ENCODE measurements at places on chromosomes 6 and 20.

- peak; percentile 50 for DNase-seq
Observed at GRCh38 chr20:51624157-51624731, 81.7 kb upstream of the NFATC2 start.

DNA sequence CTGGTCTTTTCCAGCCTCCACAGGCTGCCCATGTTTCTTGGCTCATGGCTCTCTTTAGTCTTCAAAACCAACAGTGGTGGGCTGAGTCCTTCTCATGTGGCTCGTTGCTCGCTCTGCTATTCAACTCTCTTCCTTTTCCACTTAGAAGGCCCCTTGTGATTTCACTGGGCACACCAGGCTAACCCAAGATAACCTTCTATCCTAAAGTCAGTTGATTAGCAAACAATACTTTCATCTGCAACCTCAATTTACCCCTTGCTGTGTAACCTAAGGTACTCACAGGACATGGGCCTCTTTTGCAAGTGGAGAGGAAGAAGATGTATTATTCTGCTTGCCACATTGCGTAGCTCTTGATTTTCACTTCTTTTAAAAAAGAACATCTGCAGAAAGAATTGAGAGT lies 79.6 kb downstream of the UTRN start:
- DNase-seq, result no peak

GRCh38 chr6:140039364-140039763 lies 664.9 kb upstream of the CITED2 start:
- DNase-seq, result no peak

GRCh38 chr6:20473518-20473917 lies 60.7 kb upstream of the CDKAL1 start:
- DNase-seq, result no peak

GRCh38 chr6:12228447-12229146 lies 61.6 kb upstream of the EDN1 start:
- no peak for DNase-seq

- DNase-seq, result no peak
Observed at GRCh38 chr6:37480951-37481534, 18.6 kb downstream of the CCDC167 start.

GRCh38 chr6:150640556-150641209 lies 41.0 kb downstream of the PLEKHG1 start:
- no peak for DNase-seq

GRCh38 chr6:31702405-31702818 lies 712 bp downstream of the ABHD16A start:
- DNase-seq, result no peak

DNA sequence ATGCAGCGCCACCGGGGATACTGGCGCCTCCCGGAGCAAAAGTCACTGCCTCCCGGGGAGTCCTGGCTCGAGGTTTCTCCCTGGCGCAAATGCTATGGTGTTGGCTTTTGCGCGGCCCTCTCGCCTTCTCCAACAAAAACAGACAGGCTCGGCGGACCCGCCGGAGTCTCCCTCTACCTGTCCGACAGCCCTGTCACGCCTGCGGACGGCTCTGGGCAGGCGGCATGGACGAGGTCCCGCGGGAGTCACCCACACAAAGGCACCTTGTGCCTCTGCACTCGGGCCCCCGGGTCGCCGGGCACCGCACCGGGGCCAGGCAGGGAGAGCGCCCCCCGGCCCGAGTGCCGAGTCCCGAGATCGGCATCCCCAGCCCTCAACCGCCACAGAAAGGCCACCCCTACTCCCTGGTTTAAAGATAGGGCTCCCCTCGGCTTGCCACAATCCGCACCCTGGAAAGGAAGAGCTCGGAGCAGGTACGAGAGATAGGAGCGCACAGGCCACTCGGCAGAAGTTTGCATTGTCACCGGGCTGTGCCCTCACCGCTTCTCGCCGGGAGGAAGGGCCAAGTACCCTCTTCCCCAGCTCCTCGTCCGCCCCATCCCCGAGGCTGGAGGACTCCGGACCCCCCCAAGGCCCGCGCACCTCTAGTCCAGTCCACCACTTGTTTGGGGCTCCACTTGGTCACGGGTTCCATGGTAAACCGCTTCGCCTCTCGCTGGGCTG lies 903 bp downstream of the CNKSR3 start:
- DNase-seq, result no peak

DNA sequence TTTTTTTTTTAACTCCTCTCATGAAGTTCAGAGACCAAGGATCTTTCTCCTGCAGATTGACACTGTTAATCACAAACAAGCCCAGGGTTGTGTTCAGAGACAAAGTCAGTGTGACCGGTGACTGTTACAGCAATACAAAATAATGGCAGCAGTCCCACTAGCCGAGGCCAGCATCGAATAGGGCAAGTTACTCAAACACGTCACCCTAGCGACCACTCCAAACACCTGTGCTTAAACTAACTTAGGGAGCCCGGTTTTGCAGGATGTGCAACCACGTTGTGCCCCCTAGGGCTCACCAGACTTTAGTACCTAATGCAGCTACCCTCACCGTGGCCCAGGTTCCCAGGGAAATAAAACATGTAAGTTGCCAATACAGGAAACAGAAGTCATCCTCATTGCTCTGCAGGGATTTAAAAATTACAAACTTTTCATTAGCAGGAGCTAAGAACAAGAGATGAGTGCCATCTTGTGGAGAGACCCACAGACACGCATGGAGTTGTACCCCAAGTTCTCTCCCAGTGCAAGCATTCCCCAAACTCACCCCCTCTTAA lies 38.1 kb downstream of the FAM50B start:
- DNase-seq, result no peak

DNA sequence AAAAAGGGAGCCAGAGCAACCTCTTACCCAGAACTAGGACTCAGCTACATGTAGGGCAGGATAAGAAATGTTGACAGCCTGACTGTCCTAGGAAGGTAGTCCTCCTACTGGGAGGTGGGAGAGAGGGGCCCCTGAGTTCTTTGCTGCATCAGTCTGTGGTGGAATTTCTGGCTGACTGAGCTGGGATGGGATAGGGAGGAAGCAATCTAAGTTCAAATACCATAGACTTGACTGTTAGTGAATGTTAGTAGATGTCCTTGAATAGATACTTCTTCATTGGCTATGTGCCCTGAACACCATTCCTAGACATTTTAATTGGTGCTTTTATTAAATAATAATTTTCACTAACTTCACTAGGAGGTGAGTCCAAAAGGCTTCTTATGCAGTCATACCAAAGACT lies 1343.6 kb upstream of the CITED2 start:
- DNase-seq, result no peak

DNA sequence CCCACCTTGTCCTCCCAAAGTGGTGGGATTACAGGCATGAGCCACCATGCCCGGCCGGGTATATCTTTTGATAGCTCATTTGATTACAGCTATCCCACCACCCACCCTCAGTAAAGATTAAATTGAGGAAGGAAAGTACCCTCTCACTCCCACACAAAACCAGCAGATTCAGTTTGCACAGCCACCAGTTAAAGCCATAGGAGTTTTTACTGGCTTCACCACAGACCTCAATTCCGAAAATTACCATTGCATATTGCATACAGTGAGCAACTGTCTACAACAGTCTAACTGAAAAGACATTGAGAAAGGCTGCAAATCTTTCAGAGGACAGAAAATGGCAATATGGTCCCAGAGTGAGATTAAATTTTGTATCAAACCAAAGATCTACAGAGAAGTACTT lies 34.9 kb downstream of the ESF1 start:
- DNase-seq, result no peak

- no peak for DNase-seq
Observed at GRCh38 chr6:139965393-139965792, 590.9 kb upstream of the CITED2 start.

- no peak for DNase-seq
Observed at GRCh38 chr6:91317247-91317835, 730.5 kb upstream of the MAP3K7 start.

DNA sequence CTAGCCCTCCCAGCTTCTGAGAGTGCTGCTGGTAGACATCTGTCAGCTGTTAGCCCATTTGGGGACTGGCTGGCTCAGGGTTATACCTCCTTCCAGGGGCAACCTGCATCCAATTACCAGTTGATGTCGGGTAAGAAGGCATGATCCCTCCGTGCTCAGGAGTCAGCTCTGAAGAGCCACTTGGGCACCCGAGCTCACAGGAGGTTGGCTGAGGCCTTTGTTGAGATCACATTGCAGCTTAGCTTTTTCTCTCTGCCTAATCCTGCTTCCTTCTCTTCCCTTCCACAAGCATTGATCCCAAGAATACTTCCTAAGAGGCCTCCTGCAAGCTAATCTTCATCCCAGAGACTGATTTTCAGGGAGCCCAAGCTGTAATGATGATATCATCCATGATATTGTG lies 35.5 kb downstream of the SCP2D1 start:
- DNase-seq, result no peak

GRCh38 chr6:50927800-50928199 lies 109.1 kb downstream of the TFAP2B start:
- DNase-seq, result no peak

DNA sequence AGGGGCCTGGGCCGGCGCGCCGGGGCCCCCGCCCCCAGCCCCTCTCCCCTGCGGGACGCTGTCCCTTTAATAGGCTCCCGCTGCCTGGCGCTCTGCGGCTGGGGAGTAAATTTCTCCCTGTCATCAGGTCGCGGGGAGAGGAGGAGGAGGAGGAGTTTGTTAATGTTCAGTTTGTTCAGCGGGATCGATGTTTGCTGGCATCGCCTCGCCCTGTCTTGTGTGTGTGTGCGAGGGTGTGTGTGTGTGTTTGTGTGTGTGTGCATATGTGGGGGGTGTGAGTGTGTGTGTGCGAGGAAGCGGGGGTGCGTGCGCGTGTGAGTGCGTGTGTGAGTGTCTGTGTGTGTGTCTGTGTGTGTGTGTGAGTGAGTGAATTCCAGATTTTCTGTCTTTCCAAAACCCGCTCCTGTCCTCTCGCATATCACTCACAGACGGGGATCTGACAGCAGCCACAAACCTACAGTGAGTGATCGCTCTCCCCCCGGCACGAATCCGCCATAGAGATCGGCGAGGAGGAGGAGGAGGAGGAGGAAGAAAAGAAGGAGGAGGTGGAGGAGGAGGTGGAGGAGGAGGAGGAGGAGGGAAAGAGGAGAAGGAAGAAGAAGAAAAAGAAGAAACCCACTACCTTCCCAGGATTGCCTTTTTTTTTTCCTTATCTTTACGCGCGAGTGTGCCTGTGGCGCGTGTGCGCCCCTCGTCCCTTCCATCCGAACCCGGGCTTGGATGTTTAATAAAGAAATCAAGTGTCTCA lies at the start of gene TSHZ2:
TSHZ2 (plus strand) TSS at position 169 of the 748 bp plus-strand sequence. CDS start 936 bp downstream, outside the sequence.
- peak; percentile 17 for DNase-seq

DNA sequence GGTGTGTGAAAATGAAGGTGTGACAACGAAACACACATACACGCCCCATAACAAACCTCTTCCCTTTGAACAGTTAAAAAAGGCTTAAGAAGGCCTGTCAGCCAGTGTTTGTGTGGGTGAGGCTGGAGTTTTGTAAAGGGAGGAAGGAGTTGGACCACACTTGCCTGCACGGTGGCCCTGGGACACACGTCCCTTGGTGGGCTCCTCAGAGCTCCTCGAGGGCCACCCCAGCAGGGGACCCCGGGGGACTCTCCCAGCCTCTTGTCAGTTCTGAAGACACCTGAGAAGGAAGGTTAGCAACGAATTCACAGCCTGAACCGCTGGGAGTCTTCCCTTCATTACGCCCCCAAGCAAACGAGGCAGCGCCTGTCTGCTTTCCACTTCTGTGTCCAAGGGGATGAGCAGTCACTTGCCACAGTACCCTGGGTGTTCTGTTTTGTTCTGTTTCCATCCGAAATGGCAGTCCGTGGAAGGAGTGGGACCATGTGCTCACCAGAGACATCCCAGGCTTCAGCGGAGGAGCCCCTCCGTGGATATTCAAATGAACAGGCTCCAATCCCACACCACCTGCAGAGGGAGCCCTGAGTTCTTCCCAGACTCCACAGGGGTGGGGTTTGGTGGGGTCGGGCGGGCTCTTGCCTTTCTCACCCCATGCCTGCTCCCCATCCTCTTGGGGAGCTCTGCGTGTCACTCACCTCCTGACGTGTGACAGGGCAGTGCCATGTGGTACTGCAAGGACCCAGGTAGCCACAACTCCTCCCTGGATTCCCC lies 68.6 kb downstream of the NRN1 start:
- DNase-seq, result no peak

- no peak for DNase-seq
Observed at GRCh38 chr6:89979481-89980119, 85.3 kb downstream of the GJA10 start.

DNA sequence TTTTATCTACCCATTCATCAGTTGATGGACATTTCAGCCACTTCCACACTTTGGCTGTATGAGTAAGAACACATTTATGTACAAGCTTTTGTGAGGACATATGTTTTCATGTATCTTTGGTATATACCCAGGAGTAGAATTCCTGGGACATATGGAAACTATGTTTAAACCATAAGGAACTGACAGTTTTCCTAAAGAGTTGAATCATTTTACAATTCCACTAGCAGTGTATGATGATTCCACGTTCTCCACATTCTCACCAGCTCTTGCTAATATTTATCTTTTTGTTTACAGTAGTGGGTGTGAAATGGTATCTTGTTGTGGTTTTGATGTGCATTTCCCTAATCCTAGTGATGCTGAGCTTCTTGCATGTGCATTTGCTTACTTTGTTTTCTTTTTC lies 338.1 kb downstream of the PLCB1 start:
- DNase-seq, result no peak

GRCh38 chr6:3347247-3347646 lies 88.5 kb downstream of the PSMG4 start:
- no peak for DNase-seq

DNA sequence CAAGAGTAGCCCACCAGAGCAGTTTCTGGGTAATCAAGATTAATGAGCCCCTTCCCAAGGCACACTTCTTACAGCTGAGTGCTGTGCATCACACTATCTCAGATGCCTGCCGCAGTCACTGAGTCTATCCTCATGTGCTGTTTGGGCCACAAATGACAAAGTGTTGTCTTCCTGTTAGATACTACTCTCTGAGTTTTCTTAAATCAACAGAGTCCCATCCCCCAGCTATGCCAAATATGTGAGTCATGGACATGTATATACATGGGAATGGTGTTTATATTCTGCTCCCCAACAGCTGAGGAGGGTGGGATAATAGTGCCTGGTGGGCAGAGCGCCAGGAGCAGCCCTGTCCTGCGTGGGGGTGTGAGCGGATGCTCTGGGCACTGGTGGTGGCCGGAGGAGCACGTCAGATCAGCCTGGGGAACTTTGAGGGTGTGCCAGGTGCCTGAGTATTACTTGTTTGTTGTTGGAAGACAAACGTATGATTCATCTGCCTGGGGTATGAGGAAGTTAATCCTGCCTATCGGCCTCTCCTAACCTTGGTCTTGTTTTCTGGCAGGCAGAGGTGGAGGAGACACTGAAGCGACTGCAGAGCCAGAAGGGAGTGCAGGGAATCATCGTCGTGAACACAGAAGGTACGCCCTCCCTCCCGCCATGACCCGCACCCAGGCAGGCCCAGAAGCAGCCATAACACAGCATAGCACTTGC lies 9.6 kb downstream of the DYNLRB1 start:
- no peak for DNase-seq

All from stimulated activated CD4-positive, alpha-beta T cell treated with anti-CD3 and anti-CD28 coated beads, Interleukin-1b, Interleukin-23, amount 100 ng/mL, for 1 hour (primary cell).